ENCODE measurements at places on chromosomes 2 and 18. TPM values are rescaled to one million over a fixed set of nuclear protein-coding genes. Genes with fewer than 3 reads are reported as not detected.
A peak's percentile ranks its signal among the peaks of the same experiment; 100 is the strongest.

The EN1 gene
- total RNA-seq: not detected

The SCTR gene
- not detected for total RNA-seq

The NLRC4 gene
- total RNA-seq: not detected

GRCh38 chr2:151878655-151879563 is 50.7 kb upstream of the ARL5A start:
- DNase-seq: peak; percentile 20

GRCh38 chr2:230586328-230586982 is 126.2 kb upstream of the CAB39 start:
- no peak for DNase-seq

GRCh38 chr18:46718501-46719341 is 38.1 kb downstream of the ST8SIA5 start:
- peak; percentile 95 for DNase-seq

DNA sequence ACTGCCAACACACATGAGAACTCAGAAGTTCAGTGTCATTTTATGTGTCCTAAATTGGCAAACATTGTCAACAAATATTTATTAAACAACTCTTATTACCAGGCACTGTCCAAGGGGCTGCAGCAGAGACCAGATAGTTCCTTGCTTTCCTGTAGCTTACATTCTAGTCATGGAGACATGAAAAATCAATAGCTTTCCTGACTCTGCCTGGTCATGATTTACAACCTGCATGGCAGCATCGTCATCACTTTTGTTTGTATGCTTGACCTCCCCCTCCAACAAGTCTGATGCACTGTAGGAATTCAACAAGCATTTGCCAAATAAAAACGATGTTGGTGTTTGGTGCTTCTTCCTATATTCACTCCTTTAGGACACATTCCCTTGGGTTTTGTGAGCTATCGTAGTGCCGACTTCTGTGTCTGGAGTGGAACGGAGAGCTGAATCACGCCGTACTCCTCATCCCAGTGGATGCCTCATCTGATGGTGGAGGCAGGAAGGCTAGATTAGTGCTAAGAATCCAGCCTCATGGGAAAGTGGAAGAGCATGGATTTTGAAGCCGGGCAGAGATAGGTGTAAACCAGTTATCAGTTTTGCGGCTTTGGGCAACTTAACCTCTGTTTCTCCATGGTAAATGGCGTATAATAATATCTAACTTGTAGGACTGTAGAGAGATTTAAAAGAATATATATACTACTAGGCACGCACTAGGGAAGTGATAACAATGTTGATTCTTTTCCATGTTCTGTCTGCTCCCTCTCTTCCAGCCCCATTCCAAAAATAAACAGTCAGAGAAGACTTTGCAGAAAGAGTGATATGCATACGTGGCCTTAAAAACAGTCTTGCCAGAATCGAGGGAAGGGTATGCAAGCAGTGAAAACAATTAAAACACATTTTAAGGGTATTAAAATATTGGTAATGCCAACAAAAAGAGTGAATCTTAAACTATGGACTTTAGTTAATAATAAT is 120.5 kb upstream of the ZFP36L2 start:
- no peak for DNase-seq

- DNase-seq: no peak
Measured at GRCh38 chr18:46555213-46555612, 101.8 kb downstream of the LOXHD1 start.
